ENCODE measurements at places on chromosomes 7 and 10. TPM values are rescaled to one million over a fixed set of nuclear protein-coding genes. Genes with fewer than 3 reads are reported as not detected.

The SUN3 gene
- not detected for total RNA-seq

The ZNF804B gene
- not detected for total RNA-seq

The OR2A5 gene
- not detected for total RNA-seq

The TMEM72 gene
- total RNA-seq: not detected

The HSPA14 gene
- total RNA-seq: 17.5 TPM

The TMEM139 gene
- total RNA-seq: 5.2 TPM

The FAM131B gene
- total RNA-seq: 6.9 TPM

All from PC-3 (cell line).